ENCODE measurements at places on chromosomes 1 and 21. TPM values are rescaled to one million over a fixed set of nuclear protein-coding genes. Genes with fewer than 3 reads are reported as not detected.

The HPCAL4 gene
- 1.6 TPM for total RNA-seq

The FUCA1 gene
- 12.5 TPM for total RNA-seq

The S100A9 gene
- 116 TPM for total RNA-seq

The NPPB gene
- not detected for total RNA-seq

Measured in natural killer cell (primary cell).